Smooth muscle cell of bladder (primary cell): ENCODE measurements at places on chromosomes 1 and 21. TPM values are rescaled to one million over a fixed set of nuclear protein-coding genes. Genes with fewer than 3 reads are reported as not detected.

C1QA gene
- not detected in 2 replicates for total RNA-seq

HSD3B2 gene
- total RNA-seq, result not detected in 2 replicates

PINK1 gene
- 68.7 and 83.2 TPM in 2 replicates for total RNA-seq

SLC16A4 gene
- 91.4 and 414 TPM in 2 replicates for total RNA-seq

LCE1A gene
- total RNA-seq, result not detected in 2 replicates

SOX13 gene
- 2.2 and 2.8 TPM in 2 replicates for total RNA-seq

B3GALT5 gene
- under 0.01 TPM in 1 of 2 replicates, not detected in the other for total RNA-seq

FCAMR gene
- total RNA-seq, result not detected in 2 replicates
